A673 (cell line): ENCODE measurements at places on chromosomes 11 and 22. TPM values are rescaled to one million over a fixed set of nuclear protein-coding genes. Genes with fewer than 3 reads are reported as not detected.

Gene SLC43A1
- 18.4 and 20.5 TPM in 2 replicates for total RNA-seq

Gene CYTH4
- not detected in 2 replicates for total RNA-seq

Gene CAVIN3
- 1.3 and 1.4 TPM in 2 replicates for total RNA-seq

Gene OR51E1
- not detected in 2 replicates for total RNA-seq

Gene MMP13
- total RNA-seq: not detected in 2 replicates

Gene SLC5A1
- not detected in 2 replicates for total RNA-seq

Gene DERL3
- total RNA-seq: 1.5 and 2.0 TPM in 2 replicates

Gene TRIM22
- not detected in 2 replicates for total RNA-seq
